ENCODE measurements at places on chromosomes 16 and 17.

GRCh38 chr16:57669476-57670162 lies 1.5 kb downstream of the ADGRG3 start:
- DNase-seq, result no peak

GRCh38 chr17:3870871-3871306 lies 22.0 kb downstream of the CAMKK1 start:
- no peak for DNase-seq

DNA sequence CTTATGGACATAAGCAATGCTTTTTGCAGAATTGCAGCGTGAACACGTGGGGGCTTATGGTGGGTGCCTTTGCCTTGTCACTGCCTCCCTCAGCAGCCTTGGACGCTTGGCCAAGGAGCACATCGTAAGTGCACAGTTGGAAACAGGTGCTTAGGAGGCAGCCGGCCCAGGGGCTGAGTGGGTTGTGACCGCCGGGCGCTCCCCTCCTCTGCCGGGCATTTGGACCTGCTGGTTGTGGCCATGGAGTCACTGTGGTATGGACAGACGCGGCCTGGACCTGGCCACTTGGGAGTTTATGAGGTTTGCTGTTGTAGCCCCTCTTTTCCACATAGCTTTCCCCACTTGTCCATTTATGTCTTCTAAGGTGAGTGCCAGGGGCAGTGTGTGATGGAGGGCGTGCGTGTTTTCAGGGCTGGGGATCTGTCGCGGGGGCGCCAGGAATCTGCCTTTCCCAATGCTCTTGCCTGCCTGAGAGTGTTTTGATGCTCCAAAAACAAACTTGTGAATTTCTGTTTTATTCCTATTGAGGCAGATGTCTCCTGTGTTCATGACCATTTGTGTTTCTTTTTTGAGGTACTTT lies 49.2 kb downstream of the PDPK1 start:
- DNase-seq, result no peak

- no peak for DNase-seq
Measured at GRCh38 chr17:76077584-76078110, 1.3 kb upstream of the ZACN start.

DNA sequence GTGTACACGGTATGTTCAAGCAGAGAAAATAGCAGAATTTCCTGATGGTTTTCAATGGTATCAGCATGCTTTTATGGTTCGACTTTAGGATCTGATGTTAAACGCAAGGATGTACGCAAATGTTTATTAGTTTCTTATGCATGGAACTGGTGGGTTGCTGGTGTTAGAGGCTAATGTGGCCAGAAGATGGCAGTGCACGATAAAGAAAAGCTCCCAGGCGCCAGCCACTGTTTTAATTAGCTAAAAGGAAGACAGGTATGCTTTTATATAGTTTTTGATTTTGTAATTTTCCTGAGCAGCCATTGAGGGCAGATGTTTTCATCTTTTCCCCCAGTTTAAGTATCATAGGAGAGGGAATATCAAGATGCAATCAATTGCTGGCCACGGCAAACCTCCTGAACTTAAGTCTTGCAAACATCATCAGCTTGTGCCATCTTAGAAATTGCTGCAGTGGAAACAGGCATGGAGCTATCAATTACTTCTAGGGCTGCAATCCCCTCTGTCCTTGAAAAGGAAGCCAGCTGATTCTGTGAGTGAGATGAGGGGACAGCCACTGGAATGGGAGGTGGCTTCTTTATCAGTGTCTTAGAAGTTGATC lies 648.5 kb upstream of the RBFOX1 start:
- DNase-seq, result no peak

DNA sequence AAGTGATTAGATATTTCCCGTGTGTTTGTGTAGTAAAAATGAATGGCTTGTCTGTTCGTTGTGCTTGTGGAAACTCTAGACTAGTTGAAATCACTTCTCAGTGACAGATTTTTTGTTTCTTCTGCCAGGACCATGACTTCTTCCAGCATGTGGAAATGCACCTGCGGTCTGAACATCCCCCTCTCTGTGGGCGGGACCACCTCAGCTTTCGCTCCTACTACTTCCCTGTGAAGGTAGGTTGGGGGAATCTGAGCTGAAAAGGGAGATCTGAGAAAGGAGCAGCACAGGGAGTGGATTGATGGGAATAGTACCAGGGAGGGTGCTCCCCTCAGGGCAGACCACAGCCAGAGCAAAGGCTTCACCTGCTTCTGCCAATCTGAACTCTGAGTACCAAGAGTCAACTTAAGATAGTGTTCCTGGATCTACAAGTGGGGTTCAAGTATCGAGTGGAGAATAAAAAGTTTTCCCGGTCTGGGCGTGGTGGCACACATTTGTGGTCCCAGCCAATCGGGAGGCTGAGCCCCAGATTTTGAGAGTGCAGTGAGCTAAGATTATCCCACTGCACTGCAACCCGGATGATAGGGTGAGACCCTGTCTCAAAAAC lies 47.5 kb downstream of the SF3B3 start:
- DNase-seq, result no peak

- DNase-seq, result no peak
Measured at GRCh38 chr17:12922120-12922519, 95.7 kb downstream of the ELAC2 start.

DNA sequence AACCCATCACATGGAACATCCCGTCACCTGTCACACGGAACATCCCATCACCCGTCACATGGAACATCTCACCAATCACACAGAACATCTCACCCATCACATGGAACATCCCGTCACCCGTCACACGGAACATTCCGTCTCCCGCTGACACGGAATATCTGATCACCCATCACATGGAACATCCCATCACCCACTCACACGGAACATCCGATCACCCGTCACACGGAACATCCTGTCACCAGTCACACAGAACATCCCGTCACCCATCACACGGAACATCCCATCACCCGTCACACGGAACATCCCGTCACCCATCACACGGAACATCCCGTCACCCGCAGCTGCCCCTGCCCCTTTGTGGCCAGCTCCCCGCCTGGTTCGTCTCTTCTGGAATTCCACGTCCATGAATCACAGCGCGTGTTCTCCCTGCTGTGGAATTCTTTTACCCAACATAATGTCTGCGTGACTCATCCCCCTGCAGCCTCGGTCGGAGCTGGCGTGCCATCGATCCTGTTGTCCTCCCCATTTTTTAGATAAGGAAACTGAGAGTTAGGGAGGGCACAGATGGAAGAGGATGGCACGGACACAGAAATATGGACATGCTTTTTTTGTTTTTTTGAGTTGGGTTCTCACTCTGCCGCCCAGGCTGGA lies 5.6 kb downstream of the CPNE7 start:
- DNase-seq, result peak; percentile 98

GRCh38 chr17:69497161-69497560 lies 82.7 kb downstream of the MAP2K6 start:
- no peak for DNase-seq

- peak; percentile 53 for DNase-seq
Measured at GRCh38 chr17:48545022-48545375, at the start of gene HOXB2. Gene HOXB2 (minus strand): TSS chr17:48545109. CDS start chr17:48544911, 198 bp downstream.

DNA sequence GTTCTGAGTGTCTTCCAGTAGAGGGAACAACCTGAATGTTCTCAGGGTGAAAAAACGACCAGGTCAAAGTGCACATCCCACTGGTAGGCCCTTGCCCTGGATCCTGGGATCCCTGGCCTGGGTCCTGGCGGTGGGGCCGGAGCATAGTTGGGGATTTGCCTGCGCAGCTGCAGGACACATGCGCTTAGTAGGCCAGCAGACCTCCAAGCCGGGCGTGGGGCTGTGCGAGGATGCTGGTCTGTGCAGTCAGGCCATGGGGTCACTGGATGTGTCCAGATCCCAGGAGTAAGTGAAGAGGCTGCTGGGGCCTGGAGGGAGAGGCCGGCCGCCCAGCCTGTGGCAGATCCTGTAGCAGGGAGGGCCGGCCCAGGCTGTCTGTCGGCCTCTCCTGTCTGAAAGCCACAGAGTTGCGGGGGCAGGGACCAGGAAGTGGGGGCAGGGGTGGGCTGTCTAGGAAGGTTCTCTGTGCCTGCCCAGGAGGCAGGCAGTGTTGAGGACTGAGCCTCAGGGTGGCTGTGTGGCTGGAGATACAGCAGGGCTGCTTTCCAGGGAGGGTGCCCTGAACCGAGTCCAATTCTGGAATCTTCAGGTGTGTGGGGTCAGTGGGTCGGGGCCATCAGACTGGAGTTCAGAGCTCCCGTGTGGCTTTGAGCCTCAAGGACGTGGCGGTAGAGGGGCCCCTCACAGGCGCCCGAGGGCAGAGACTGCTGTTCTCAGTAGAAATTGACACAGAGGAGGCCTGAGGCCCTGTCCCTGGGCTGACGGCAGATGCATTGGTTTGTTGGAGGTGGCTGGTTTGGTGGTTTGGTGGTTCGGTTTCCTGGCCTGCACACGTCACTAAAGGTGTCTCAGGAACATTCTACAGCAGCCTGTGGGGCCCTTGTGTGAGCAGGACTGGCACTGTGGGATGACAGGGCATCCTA lies 17.2 kb upstream of the NUDT16L1 start:
- DNase-seq, result no peak

DNA sequence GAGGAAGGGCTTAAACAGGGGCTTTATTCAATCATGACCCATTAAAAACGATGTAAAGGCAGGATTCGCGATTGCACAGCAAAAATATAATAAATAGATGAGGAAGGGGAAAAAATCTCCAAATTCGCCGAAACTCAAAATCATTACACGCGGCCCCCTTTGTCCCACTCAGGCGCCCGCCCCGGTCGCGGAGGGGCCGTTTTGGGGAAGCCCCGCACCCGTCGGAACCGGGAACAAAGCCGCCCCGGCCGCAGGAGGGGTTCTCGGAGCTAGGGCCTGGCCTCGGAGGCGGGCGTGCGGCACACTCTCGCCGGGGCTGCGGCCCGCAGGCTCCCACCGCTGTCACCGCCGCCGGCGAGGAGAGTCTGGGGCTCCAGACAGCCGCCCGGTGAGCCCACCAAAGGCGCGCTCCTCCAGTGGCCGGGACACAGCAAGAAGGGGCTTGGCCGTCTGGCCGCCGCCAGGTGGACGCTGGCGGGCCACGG lies 521 bp downstream of the C16orf87 start:
- no peak for DNase-seq

DNA sequence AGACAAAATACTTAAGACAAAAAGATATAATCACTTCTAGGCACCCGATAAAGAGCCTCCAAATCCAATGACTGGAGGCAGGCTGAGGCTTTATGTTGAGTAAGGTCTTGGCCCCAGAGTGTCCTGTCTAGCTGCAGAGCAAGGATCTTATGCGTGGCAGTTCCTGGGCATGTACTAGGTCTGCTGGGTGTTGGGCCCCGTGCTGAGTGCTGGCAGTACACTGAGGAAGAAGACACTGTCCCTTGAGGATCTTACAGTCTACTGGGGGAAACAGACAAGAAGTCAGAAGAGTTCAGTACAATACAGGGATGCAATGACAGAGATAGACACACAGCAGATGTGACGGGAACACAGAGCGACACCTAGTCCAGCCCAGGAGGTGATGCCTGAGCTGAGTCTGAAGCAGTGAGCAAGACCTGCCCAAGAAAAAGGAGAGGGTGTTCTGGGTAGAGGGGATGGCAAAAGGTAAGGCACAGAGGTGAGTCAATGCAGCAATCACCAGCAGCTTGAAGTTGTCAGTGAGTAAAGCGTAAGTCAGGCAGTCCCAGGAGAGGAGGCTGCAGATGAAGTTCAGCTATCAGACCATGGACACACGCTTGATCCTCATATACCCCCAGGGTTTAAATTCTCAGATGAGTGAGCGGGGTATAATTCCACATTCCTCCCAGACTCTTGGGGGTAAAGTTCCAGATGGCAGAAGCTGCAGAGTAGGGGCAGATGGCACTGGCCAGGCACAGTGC lies 18.1 kb downstream of the MAP3K14 start:
- no peak for DNase-seq

DNA sequence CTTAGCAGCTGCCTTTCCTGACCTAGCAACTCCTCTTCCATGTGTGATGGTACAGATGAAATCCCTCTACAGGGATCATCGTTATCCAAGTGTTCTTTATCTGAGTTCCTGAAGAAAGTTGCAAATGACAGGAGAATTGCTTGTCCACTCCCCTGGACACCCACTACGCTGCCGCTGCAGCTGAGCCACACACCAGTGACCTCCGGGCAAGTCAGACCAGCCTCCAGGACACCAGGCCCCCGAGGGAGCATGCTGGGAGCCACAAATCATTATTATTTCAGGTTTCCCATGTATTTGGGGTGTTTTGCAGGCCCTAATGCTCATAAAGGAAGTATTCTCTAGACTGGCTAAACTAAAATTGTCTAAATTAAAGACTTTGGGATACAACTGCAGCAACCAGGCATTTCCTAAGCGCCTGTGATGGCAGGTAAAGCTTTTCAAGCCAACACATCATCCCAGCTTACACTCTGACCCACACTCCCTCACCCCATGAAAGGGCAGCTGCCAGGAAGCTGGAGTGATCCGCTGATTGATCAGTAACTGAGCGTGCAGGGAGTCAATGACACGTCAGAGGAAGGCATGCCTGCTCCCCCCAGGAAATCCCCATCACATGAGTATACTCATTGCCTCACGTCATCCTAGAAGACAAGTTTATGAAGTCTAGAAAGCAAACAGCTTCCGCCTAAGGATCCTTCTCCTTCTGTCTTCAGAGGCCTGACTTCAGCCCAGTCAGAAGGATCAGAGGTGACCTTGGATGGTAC lies 14.4 kb downstream of the FA2H start:
- DNase-seq, result no peak

- DNase-seq, result no peak
Measured at GRCh38 chr16:49806446-49806845, 49.5 kb downstream of the ZNF423 start.

GRCh38 chr17:17779015-17779611 lies 57.7 kb downstream of the SREBF1 start:
- DNase-seq, result no peak

DNA sequence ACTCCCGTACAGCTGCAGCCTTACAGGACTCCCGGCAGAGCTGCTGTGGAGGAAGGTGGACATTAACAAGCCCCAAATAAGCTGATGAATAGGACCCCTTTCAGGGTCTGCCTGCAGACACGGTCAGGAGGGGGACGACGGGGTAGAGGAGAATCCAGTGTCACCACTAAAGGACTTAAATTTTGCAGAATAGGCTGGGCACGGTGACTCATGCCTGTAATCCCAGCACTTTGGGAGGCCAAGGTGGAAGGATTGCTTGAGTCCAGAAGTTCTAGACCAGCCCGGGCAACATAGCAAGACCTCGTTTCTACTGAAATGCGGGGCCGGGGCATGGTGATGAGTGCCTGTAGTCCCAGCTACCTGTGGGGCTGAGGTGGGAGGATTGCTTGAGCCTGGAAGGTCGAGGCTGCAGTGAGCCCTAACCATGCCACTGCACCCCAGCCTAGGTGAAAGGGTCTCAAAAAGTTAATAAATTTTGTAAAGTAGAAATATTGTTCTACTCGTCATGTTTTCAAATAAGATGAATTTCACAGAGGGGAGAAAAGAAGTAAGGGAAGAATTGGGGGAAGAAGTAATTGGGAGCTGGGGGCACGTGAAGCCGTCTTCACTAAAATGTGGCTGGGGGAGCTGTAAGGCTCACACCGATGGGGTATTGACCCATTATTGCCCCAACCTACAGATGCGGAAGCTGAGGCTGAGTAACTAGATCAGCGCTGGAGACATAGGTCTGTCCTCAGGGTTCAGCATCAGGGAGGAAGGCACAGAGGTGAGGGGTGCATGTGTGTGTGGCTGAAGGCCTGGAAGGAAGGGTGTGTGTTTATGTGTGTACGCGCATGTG lies 4.7 kb downstream of the LITAFD start:
- DNase-seq, result no peak
